ENCODE measurements at places on chromosomes 5 and 9.

- no peak for DNase-seq
Measured at GRCh38 chr5:178238711-178239592, 6.3 kb upstream of the PHYKPL start.

GRCh38 chr5:61100437-61100836 lies 61.8 kb downstream of the SMIM15 start:
- DNase-seq: no peak

DNA sequence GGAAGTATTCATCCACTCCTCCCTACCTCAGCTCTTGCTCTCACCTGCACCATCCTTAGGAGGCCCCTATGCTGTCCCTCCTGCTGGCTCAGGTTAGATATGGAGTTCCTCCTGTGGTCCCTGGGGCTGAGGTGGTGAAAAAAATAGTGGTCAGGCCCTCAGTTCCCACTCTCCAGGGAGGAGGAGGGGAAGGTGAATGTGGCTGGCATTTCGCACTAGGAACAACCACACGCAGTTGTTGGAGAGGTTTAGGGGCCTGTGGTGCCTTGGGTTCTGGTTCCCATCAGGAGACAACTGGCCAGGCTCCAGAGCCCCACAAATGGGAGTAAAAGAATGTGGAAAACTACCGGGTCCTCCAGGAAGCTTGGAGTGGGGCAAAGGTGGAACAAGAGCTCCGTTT lies 81.7 kb upstream of the HSPA9 start:
- DNase-seq: no peak

DNA sequence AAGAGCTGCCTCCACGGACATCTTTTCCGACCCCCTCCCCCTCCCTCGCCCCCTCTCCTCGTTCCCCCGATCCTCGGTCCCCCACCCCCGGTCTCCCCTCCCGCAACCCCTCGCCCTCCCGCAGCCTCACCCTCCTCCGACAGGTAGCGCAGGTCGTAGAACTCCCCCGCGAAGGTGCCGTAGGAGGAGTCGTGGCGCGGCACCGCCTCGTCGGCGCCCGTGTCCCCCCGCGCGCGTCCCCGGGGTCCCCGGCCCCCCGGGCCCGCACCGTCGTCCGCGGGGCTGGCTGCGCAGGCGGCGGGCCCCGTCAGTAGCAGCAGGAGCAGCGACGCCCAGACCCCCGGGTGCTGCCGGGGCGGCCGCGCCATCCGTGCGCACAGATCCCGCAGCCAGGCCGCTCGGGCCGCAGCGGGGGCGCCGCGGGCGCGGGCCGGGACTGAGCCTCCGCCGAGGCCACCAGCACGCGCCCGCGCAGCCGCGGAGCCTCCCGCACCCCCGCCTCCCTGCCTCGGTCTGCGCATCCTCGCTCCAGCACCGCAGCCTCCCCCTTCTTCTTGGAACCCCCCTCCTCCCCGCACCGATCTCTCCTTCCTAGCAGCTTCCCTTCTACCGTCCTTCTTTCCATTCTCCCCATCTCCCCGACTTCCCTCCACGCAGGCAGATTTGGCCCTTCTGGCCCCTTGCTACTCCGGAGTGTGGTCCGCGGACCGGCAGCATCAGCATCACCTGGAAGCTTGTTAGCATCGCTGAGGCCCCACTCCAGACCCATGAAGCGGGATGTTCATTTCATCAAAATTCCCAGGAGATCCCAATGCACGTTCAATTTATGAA lies at the start of gene FRRS1L:
FRRS1L (minus strand) TSS at position 479 of the 831 bp plus-strand sequence; CDS start at position 368, 111 bp downstream.
- DNase-seq: peak; percentile 89

DNA sequence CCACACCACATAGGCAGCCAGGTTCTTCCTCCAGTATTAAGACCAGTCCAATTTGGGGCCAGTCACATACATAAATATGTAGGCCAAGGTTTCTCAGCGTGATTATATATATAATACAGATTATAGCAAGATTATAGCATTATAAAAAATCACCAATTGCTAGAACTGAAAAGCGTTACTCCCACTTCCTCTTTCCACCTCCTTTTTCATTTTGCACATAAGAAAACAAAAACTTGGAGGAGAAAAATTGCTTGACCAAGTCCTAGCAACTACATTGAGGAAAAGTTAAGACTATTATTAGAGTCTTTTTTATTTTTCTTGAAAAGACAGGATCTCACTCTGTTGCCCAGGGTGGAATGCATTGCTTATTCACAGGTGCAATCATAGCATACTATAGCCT lies 262.7 kb upstream of the KCNN2 start:
- no peak for DNase-seq

DNA sequence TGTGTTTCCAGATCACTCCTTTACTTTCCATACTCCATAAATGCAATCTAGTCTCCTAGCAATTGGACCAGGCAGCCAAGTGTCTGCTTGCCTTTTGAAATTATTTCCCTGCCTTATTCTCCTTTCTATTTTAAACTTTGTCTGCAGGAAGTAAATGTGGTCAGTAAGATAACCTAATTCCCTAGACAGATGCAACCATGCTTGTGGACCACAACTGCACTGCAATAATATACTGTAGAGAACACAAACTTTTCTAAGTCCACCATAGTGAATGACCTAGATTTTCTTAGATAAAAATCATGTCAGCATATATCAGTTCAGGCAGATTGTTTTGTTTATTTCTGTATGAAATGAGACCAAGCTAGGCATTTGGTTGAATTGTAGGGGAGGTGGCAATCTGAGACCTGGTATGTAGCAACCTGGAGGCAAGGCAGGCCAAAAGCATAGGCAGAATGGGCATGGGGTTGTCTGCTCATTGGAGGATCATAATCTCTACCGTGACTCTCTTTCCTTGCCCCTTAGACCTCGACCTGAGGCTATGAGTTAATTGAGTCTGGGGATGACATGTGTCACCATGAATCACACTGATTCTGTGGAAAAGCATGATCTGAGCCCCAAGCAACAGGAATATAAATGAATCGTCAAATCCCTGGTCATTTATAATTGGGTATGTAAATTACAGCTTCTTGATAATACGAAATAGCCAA lies 20.7 kb downstream of the ACTL7B start:
- DNase-seq: no peak

- DNase-seq: no peak
Measured at GRCh38 chr5:1002836-1003235, 5.8 kb upstream of the NKD2 start.

DNA sequence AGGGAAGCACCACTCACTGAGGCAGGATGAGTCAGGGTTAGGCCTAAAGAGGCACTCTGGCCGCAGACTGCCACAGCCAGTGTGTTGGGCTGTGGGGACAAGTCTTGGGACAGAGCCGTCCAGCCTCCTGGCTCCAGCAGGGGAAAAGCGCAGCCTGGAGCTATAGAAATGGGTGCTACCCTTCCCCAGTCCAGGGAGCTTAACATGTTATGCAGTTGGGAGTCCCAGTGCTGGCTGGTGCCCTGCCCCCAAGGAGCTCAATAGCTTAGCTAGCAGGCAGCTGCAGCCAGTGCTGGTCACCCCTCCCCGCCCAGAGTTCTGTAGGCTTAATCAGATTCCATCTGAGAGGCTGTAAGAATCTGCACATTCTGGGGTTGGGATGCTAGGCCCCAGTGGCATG lies 399.6 kb upstream of the TUSC1 start:
- DNase-seq: no peak

DNA sequence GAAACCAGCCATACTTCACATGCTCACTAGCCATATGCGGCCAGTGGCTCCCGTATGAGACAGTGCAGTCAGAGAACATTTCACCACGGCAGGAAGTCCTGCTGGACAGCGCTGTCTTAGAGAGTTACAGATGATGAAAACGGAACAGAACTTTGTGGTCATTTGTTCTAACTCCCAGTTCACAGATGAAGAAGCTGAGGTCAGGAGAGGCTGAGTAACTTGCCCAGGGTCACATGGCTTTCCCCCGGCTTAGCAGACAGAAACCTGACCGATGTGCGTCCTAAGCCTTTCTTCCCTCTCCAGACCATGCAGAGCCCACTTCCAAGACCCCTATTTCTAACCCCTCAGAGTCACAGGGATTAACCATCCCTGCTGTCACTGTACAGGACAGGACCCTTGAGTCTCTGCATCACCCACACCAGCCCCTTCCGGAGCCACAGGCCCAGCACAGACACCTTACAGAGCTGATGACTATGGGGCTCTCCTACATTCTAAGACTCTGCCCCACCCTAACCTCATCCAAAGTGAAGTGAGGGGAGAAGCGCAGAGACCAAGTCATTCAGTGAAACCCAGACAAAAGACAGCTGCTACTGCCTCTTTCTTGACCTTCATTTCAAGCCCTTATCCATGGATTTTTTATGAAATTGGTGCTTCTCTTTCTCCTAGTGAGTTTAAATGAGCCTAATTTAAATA lies 86.9 kb downstream of the PTPN3 start:
- no peak for DNase-seq
